T-helper 9 cell (primary cell): ENCODE measurements at places on chromosomes 3 and 15.

GRCh38 chr3:180656406-180656805 lies 22.9 kb downstream of the CCDC39 start:
- DNase-seq = no peak

GRCh38 chr3:113243071-113243470 lies 31.7 kb downstream of the BOC start:
- no peak for DNase-seq

- DNase-seq = no peak
These were observed 849.2 kb upstream of the CFAP20DC start for GRCh38 chr3:59899061-59899460.

- no peak for DNase-seq
These were observed 121.4 kb upstream of the PHLDB2 start for GRCh38 chr3:111737706-111738086.

DNA sequence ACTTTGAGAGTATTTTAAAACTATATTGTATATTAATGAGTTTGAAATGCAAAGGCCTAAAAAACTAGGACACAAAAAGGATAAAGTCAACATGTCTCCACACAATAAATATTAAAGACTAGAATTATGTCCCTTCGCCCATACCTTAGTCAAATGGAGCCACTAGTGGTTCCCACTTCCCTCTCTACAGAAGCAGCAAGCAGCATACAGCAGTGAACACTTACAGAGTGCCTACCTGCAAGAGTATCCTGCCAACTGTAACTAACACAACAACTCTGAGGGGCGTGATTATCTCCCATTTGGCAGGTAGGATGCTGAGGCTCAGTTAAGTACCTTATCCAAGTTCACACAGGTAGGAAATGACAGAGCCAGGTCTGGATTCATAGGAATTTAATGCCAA lies 17.2 kb downstream of the DYNC1LI1 start:
- DNase-seq = no peak
